ENCODE measurements at places on chromosomes 6 and 20.

GRCh38 chr20:49674383-49675352 is 39.0 kb downstream of the B4GALT5 start:
- no peak for DNase-seq

- DNase-seq: no peak
Observed at GRCh38 chr6:66838764-66839163, 1131.7 kb upstream of the EYS start.

DNA sequence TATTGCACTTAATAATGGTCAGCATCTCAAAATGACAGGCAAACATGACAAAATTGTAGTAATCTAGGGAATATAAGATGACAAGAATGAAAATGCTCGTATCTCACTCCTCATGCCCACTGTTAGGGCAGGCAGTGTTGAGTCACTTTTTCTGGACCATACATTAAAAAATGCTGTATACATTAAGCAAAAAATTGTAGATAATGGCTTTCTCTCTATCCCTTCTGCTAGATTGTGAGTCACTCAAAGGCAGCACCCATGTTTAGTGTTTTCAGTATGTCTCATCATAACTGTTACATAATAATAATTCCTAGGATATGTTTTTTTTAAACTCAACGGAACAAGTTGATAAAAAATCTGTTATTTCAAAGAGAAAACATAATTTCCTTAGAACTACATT is 199.3 kb downstream of the TENT5A start:
- no peak for DNase-seq

GRCh38 chr20:56828402-56828801 is 199.3 kb downstream of the TFAP2C start:
- no peak for DNase-seq

GRCh38 chr6:121436960-121437850 is 1.8 kb downstream of the GJA1 start:
- DNase-seq: no peak

- no peak for DNase-seq
Observed at GRCh38 chr20:45937765-45938164, 3.3 kb downstream of the PCIF1 start.

DNA sequence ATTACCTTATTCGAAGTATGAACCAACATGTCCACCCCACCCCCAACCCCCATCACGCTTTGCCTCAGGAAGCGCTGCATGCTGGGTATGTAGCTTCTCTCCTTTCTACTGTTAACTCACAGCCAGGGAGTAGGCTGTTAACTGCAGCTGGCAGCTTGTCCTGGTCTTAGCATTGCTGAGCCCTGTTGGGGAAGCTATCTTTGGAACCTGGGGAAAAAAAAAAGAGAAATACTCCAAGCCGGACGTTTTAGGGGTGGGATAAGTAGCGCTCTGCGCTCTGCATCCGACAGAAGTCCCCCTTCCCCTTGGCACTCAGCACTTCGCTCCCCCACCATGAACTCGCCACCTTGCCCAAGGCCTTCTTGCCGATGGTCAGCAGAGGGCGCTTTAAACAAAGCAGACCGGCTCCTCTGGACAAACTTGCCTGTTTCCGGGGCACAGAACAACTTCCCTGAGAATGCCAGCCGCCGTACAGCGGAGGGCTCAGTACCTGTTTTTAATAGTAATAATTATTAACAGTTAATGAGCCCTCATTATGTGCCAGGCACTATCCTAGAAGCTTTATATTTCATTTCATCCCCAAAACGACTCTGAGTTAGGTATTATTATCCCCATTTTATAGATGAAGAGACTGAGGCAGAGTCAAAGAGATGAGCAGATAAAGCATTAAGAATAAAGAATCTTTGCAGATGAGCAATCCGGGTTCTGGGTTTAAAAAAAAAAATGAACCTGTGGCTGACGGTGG is 35.2 kb upstream of the MDFI start:
- peak; percentile 79 for DNase-seq

- no peak for DNase-seq
Observed at GRCh38 chr20:25021336-25021735, 28.8 kb upstream of the APMAP start.

- no peak for DNase-seq
Observed at GRCh38 chr6:73710470-73710869, 14.5 kb downstream of the CD109 start.

DNA sequence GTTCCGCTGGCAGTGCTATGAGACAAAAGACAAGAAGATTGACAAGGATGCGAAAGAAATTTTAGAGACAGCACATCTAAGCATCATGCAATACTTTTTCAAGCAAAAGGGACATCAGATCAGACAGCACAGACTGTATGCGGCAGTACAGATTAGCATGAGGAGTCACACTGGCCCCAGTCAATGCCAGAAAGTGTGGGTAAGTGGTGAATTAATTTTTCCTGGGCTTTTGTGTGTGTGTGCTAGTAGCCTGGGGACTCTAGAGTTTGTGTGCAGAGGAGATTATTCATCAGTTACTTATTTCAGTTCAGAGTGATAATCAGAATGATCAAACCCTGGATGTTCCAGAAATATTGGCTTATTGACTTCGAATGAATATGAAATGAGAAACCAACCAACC is 47.2 kb downstream of the LAMA4 start:
- no peak for DNase-seq

GRCh38 chr6:127305741-127306140 is 37.7 kb downstream of the ECHDC1 start:
- DNase-seq: no peak

- no peak for DNase-seq
Observed at GRCh38 chr20:59322081-59322480, 21.7 kb downstream of the EDN3 start.

- no peak for DNase-seq
Observed at GRCh38 chr6:12009876-12010634, 2.1 kb upstream of the HIVEP1 start.

- DNase-seq: no peak
Observed at GRCh38 chr20:10978713-10979112, 304.9 kb upstream of the JAG1 start.

DNA sequence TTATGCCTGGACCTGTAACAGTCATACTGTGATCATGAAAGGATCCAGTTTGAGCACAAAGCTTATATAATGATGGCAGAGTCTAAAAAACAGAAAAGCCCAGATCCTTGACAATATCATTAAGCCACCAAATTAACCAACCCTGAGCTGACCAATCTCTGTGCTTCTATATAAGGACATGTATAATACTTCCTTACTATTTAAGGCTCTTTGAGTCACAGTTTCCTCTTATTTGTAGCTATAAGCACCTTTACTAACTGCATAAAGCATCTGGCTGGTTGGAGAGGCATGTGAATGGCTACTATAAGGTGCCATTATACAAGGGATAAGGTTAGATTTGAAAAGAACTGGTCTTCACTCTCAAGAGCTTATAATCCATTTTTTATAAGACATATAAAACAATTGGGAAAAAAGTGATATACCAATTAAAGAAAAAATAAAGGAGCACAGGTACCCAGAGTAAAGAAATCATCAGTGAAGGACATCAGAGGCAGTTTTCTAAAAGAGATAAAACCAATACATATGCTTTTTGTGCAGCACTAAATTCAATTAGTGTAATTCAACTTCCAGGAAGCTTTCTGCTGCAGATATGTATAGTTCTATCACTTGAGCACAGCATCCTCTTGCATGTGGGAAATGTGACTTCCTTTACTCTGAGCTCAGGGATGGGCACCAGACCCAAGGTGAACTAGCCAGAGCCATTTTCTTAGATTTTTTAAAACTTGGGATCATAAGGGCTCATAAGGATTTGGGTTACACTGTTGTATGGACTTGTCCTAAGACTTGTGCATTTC is 121.0 kb downstream of the BTBD9 start:
- DNase-seq: no peak

DNA sequence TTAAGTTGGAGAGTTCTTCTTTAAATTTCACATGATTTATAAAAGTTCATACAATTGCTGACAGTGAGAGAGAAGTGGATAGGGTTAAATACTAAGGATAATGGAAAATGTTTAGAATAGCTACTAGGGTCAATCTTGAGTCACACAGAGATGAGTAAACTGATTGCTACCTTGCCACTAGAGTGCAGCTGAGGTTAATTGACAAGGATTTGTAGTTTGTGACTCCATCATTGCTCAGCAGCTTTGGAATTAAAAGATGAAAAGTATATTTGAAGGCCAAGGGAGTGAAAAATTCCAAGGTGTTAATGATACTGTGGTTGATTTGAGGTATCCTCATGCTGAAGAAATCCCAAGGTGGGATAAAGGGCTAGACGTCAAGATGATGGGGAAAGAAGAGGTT is 524.0 kb downstream of the UTRN start:
- DNase-seq: no peak

DNA sequence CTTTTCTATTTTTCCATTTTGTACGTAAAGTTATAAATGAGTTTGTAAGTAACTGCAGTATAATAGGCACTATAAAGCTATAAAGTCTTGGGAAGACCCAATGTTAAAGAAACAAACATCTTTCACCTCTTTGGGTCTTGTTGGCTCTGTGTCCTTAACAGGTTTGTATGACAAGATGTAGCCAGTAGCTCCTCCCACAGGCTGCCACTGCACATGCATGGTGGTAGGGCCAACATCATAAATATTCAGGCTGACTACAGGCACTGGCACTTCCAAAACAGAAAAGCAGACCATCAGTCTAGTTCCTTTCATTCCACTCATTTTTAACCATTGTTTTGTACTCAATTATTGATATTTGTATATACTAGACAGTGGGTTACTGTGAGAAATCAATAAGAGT is 59.9 kb downstream of the COL12A1 start:
- no peak for DNase-seq

GRCh38 chr6:3009930-3010329 is 10.2 kb downstream of the NQO2 start:
- no peak for DNase-seq

- DNase-seq: no peak
Observed at GRCh38 chr6:167571550-167571949, 246.7 kb downstream of the TTLL2 start.

GRCh38 chr6:93176070-93176469 is 243.3 kb downstream of the EPHA7 start:
- no peak for DNase-seq

- DNase-seq: no peak
Observed at GRCh38 chr20:41609474-41609873, 8.7 kb downstream of the CHD6 start.

DNA sequence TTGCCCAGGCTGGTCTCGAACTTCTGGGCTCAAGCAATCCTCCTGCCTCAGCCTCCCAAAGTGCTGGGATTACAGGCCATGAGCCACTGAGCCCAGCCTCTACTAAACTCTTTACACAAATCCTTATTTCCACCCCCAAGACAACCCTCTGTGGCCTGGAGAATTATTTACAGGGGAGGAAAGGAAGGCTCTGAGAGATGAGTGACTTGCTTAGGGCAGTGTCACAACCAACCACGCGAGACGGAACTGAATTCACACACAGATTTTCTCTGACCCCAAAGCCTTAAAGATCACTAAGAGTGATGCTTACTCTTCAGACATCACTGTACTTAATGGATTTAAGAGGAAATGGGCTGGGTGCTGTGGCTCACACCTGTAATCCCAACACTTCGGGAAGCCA is 86.2 kb downstream of the RIPOR3 start:
- DNase-seq: no peak

DNA sequence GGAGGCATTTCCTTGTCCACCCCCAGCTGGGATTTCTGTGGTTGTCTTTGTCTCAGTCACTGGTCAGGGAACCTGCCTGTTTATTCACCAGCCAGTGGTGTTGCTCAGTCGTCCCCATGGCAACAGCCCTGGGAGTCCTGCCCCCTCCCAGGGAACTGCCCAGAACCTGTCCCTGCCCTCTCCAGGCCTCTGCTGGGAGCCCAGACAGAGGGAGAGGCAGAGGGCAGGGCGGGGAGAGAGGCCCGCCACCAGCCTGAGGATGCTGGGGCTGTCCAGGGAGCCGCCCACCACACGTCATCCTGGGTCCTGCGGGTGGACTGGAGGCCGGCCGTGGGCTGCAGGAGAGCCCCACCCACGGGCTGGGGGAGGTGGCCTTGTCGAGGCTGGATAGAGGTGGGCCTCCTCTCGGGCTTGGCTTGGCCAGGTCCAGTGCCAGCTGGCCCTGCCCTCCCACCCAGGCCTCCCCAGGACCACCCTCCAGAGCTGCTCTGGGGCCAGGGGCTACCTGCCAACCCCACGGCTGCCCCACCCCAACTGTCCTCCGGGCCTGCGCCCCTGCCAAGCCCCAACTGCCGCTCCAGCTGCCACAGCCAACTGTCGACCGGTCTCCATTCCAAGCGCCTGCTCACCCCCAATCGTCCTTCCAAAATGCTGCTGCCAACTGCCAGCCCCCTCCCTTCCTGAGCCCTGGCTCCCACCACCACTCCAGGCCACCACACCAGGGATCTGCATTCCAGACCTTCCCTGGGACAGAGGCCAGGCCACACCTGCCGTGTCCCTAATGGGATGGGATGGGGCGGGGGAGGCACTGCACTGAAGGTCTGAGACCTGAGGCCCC is 4.2 kb upstream of the ZBTB46 start:
- DNase-seq: peak; percentile 87

DNA sequence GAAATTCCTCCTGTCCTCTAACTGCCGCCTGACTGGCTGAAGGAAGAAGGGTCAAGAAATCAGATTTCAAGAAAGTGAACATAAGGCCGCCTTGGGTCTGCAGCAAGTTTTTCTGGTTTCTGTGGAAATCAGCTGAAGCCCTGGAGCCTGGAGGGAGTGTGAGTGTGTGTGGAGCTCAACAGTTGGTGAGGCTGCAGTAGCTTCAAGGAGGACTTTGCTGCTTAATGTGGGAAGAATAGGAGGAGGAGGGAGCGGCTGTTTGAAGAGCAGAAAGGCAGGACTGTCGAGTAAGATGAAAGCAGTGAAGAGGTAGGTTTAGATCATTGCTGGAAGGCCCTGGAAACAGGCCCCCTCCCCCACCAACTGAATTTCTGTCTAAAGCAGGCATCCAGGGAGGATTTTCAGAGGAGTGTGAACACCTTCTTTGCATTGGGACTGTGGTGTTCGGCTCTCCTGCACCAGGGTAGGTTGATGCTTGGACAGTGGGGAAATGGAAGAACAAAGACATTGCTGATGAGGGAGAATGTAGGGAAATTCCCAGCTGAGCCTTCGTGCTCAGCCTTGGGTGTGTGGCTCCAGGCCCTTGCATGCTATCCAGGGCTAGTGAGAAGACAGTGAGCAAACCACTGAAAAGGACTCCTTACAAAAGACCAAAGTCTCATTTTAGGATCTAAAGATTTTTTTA is 79.5 kb upstream of the VSTM2L start:
- DNase-seq: no peak

DNA sequence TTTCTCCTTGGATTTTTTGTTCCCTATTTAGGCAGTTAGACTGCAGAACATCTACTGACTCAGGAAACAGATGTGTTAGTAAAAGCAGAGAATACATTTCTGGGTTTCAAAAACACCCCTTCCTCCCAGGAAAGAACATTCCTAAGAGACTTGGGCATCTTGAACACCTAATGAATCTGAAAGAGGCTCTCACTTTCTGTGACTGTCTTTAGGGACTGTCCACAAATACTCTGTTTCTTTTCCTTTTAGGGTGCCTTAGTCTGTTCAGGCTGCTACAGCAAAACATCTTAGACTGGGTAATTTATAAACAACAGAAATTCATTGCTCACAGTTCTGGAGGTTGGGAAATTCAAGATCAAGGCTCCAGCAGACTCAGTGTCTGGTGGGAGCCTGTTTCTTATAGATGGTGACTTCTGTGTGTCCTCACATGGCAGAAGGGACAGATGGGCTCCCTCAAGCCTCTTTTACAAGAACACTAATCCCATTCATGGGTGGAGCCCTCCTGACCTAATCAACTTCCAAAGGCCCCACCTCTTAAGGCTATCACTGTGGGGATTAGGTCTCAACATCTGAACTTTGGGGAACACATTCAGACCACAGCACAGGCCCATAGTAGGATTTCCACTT is 19.4 kb upstream of the CCN5 start:
- no peak for DNase-seq
